ENCODE measurements at places on chromosomes 12 and 14. TPM values are rescaled to one million over a fixed set of nuclear protein-coding genes. Genes with fewer than 3 reads are reported as not detected.

Gene HEATR5A
- total RNA-seq, result 34.7 TPM

GRCh38 chr12:11894890-11895289 lies 175.8 kb upstream of the BCL2L14 start:
- DNase-seq, result peak; percentile 44

- DNase-seq, result no peak
Observed at GRCh38 chr12:58361056-58361455, 419.7 kb downstream of the ATP23 start.

DNA sequence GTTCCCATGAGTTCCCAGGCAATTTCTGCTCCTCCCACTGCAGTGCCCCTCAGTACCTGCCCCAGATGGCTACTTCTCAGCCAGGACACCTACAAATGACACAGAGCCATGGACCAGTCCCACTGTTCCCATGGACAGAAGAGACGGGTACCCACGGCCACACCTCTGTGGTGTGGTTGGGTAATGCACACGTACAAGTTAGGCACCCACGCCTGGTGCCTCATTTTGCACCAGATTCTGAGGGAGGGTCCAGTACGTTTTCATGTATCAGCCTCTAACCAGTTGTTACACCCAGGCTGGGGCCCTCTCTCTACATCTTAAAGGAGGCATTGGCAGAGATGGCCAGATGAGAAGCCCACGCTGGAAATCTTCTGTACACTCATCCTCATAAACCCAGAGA lies 114.0 kb downstream of the DICER1 start:
- DNase-seq, result no peak

GRCh38 chr12:97167598-97167997 lies 260.5 kb downstream of the NEDD1 start:
- DNase-seq, result no peak

GRCh38 chr14:24481622-24482324 lies 26.3 kb downstream of the CMA1 start:
- DNase-seq, result peak; percentile 82

All from neural progenitor cell (in vitro differentiated cells).